CD14-positive monocyte (primary cell): ENCODE measurements at places on chromosomes 6 and 20. TPM values are rescaled to one million over a fixed set of nuclear protein-coding genes. Genes with fewer than 3 reads are reported as not detected.

Gene CALHM6
- polyA plus RNA-seq, result 367 TPM

- DNase-seq, result no peak
These were observed 7.2 kb downstream of the PEX3 start for GRCh38 chr6:143457563-143458359.

DNA sequence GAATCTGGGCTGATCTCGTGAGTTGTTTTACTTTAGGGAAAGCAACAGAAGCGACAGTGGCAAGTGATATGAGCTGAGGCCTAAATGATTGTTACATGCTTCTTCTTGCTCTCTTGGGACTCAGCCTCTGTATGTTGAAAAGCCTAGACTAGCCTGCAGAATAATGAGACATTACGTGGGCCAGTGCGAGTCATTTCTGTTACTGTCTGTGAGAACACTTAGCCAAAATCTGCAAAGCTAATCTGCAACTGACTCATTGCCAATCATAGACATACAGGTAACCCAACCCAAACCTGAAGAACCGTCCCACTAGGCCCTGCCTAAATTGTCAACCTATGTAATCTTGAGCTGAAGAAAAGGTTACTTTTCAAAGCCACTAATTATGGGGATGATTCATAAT, 77.4 kb upstream of the F13A1 start:
- DNase-seq, result no peak

DNA sequence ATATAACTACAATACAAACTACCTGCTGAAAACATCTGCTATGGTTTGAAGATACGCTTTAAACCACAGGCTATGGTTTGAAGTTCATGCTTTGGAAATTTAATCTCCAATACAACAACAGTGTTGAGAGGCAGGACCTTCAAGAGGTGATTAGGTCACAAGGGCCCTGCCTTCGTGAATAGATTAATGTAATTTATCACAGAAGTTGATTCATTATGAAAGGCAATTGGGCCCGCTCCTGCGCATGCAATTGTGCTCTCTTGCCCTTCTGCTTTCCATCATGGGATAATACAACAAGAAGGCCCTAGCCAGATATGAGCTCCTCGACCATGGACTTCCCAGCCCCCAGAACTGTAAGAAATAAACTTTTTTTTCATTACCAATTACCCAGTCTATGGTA, 21.2 kb downstream of the REPS1 start:
- no peak for DNase-seq

DNA sequence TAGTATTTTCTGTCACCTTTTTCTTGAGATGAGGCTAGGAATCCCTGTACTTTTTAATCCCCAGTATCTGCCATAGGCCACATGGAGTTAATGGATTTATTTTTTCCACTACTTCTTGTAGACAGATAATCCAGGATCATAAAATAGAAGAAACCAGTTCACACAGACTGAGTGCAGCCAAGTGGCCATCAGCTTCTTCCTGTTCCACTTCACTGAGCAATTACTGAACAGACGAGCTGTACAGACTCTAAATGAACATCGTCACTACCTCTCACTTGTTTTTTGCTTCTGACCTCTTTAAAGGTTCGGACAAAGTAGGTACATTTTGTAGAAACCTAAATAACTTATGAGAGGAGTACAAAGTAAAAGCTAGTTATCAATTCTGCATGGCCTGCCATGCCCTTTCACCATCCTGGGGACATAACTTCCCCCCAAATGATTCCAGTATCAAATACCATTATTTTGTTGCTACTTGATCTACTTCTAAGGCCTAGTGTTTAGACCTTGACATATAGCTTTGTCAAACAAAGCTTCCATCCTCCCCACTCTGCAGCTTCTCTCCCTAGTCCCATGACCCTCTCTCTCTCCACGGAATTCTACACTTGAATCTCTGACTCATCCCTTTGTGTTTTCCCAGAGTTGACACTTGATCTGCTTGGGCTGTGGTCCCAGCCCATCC, 34.4 kb upstream of the ARHGAP18 start:
- no peak for DNase-seq

DNA sequence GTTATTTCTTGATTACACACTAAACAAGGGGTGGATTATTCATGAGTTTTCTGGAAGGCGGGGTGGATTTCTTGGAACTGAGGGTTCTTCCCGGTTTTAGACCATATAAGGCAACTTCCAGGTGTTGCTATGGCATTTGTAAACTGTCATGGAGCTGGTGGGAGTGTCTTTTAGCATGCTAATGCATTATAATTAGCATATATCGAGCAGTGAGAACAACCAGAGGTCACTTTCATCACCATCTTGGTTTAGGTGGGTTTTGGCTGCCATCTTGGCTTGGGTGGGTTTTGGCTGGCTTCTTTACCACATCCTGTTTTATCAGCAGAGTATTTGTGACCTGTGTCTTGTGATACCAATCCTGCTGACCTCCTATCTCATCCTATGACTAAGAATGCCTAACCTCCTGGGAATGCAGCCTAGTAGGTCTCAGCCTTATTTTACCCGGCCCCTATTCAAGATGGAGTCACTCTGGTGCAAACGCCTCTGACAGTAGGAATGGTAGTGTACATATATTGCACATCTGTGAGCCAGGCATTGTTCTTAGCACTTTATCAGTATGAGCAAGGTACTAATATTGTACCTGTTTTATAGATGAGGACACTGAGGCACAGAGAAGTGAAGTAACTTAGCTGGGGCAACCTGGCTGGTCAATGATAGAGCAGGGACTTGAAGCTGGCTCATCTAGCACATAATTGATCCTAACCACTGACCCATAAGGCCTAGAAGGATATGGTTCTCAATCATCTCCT, 203.7 kb downstream of the NFATC2 start:
- no peak for DNase-seq

Gene CDH4
- polyA plus RNA-seq, result not detected in 2 replicates

DNA sequence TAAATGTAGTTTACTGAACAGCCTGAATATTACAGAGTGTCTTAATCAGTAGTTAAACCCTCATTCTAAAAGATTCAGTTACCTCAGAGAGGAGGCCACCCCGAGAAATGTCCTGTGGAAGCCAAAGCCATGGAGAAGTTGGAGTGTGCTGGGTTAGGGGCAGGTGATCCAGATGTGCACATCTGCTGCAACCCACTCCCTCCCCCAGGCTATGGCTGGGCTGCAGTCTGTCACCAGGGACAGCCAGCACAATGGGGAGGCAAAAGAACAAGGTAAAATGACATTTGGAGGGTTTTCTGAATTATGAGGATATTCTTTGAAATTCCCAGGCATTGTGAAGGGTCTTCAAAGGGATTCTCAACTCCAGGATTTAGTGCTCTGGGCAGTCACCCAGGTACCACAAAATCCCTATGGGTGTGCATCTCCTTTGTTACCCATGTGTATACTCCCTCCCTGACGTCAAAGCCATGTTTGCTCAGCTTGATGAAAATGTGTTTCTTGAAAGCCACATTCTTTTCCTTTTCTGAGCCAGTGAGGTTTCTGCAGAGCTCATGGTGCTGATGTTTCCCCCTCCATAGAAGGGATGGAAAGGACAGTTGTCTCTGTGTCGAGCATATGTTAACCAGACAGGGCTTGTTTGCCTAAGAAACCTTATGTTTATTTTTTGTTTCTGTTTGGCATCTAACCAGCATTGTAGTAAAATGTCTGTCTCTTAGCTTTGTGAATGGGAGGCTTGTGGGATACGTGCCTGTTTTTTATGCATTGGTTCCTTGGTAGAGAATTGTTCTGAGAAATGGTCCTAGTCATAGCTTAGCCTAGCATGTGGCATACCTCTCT, 212.3 kb upstream of the TBX18 start:
- DNase-seq, result no peak

DNA sequence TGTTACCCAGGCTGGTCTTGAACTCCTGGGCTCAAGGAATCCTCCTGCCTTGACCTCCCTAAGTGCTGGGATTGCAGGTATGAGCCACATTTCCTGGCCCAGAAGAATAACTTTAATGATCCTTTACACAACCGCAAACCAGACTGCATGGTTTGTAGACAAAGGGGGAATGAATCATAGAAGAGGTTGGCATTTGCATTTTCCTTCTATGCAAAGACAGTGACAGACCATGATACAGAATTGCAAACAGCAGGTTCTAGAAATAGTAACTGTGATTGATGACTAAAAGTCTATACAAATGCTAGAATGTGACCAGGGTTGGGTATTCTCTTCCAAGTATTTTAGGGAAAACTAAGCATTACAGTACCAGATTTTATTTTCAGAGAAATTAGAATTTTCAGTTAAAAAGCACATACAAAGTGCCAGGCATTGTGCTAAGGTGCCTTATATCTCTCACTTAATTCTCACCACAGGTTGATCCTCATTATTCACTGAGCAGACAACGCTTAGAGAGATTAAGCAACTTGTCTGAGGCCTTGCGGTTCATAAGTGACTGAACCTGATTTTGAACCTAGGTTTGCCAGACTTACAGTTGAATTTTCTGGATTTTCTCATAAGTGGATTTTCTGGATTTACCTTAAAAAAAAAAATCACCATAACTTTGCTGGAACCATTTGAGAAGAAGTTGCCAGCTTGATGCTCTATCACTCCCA, 146.6 kb downstream of the ZFAND3 start:
- no peak for DNase-seq

DNA sequence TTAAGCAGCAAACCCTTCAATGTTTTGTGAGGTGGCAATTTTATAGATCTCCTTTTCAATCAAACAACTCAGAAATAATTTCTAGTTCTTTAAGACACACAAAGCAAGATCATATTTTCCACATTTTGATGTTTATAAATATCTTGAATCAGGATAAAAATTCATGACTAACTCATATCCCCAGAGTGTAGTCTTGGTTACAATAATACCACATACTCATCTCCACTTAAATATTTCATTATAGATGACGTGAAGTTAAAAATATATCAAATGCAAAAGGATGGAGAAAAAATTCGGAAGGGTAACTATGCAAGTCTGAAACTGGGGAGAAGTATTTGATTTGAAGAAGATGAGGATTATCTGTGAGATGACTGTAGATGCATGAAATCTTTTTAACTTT, 59.8 kb upstream of the HIVEP1 start:
- no peak for DNase-seq

Gene JPH2
- not detected for polyA plus RNA-seq

- DNase-seq, result no peak
These were observed 138.0 kb upstream of the RREB1 start for GRCh38 chr6:6969761-6970223.
